ENCODE measurements at places on chromosomes 2 and 18. TPM values are rescaled to one million over a fixed set of nuclear protein-coding genes. Genes with fewer than 3 reads are reported as not detected.

Gene RNF125
- 1.8 TPM for total RNA-seq

Gene ZNF532
- total RNA-seq: 137 TPM

Gene MROH2A
- not detected for total RNA-seq

Gene MDH1B
- 0.64 TPM for total RNA-seq

Gene TMEM200C
- 3.0 TPM for total RNA-seq

Gene CD8B
- total RNA-seq: 0.93 TPM

Gene EIF5B
- 44.8 TPM for total RNA-seq

Gene CCDC102B
- total RNA-seq: 3.4 TPM

All from type B pancreatic cell (in vitro differentiated cells).